Epithelial cell of proximal tubule (primary cell): ENCODE measurements at places on chromosomes 3 and 15.

DNA sequence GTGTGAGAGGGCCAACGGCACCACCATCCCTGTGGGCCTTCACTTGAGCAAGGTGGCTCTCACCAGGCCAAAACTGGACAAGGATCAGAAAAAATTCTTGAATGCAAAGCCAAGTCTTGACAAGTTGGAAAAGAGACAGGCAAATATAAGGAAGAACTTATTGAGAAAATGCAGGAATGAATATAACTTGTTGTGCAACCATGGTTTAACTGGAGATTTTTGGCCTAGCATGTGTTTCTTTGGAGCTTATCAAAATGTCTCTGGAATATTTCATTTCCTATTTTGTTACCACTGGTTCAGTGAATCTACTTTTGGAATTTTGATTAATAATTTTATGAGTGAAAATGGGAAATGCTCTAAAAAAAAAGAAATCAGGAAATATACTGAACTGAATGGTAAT, 42.5 kb downstream of the MCTP2 start:
- no peak for DNase-seq

- DNase-seq: no peak
Measured at GRCh38 chr3:54008744-54009143, 113.6 kb upstream of the CACNA2D3 start.

DNA sequence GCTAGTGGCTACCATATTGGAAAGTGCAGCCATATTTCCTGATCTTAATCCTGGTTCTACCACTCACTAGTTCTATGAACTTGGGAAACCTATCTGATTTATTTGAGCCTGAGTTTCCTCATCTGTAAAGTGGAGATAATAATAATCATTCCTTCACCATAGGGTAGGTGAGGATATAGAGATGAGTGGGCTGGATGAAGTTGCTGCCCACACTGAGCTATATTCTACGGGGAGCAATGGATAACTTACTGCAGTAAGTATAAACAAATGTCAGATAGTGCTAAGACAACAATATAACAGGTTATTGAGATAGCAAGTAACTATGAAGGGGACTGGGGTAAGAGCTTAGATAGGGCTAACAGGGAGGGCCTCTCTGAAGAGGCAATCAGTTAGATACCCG, 251.5 kb upstream of the ADAMTS9 start:
- no peak for DNase-seq

DNA sequence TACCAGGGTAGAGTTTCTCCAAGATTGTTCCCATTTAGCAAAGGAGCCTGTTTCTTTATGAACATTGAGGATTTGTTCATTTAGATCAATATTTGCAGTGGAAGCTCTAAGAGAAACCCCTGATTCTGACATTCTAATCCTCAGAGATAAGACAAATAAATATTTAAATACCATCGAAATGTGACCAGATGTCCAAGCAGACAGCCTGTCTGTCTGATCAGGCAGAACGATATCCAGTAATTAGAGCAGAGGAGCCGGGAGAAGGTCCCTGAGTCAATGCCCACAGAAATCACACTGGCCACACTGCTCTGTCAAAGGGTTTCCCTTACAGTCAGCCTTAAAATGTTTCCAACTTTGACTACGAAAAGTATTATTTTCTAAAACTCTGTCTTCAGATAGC, 15.7 kb upstream of the ARPIN start:
- no peak for DNase-seq

GRCh38 chr15:62584301-62585235, 419.5 kb upstream of the C2CD4B start:
- DNase-seq: no peak
